ENCODE measurements at places on chromosomes 12 and 14.

DNA sequence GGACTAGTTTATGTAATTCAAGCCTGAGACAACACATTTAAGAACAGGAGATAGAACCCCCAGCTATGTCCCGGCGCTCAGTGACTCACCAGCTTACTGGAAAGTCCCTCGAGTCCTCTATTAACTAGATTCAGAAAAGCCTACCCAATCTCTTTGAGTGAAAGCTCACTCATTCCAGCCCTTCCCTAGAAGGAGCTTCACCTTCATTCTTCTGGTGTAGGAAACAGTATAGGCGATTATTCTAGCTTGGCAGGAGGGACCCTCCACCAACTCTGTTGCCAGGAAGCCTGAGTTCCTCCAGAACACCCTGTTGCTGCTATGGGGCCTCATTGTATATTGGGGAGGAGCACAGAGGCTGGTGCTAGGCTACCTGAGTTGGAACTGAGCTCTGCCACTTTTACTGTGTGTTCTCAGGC lies 57.2 kb upstream of the AEBP2 start:
- peak; percentile 44 for DNase-seq

GRCh38 chr12:117718141-117718540 lies 250.6 kb downstream of the KSR2 start:
- no peak for DNase-seq

- DNase-seq, result peak; percentile 78
These were observed 17.5 kb downstream of the RAD51B start for GRCh38 chr14:67837011-67837624.

DNA sequence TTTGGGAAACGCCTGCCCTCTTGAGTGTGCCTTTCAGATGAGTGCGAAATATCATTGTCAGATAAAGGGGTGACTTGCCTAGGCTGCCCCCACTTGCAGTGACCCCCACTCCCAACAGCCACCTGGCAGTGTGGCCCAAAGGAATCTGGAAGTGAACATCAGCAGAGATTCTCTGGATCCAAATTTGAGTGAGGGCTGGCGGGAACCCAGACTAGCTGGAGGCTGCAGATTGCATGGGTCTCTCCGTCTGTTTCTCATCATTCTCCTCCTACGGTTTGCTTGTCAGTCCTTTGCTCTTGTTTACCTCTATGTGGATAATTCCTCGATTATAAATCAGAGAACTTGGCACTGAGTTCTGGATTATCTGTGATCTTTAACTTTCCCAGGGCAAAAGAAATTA lies 280.8 kb downstream of the ZFP36L1 start:
- DNase-seq, result no peak
